ENCODE measurements at places on chromosomes 11 and 22.
A peak's percentile ranks its signal among the peaks of the same experiment; 100 is the strongest.

- no peak for DNase-seq
These were observed 10.7 kb upstream of the SEC14L6 start for GRCh38 chr22:30557243-30557642.

DNA sequence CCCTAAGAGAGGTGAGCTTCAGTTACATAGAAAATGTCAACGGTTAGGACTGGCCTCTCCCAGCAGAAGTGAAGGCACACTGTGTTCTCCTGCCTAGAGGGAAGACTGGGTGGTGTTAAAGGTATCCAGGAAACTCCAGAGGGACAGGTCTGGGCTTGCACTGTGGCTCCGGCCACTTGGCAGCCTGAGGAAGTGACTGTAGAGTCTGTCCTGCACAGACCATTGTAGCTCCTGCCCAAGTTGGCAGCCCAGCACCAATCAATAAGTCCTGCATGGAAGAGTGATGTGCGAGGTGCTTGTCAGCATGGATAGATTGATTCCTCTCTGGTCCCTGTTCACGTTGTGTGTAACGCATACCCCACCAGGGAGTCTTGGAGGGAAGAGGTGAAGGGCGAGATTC is 284.8 kb downstream of the TENM4 start:
- no peak for DNase-seq

- no peak for DNase-seq
These were observed 60.9 kb upstream of the USP47 start for GRCh38 chr11:11780858-11781257.

- DNase-seq: no peak
These were observed 64.7 kb downstream of the PACSIN2 start for GRCh38 chr22:42950281-42950680.

DNA sequence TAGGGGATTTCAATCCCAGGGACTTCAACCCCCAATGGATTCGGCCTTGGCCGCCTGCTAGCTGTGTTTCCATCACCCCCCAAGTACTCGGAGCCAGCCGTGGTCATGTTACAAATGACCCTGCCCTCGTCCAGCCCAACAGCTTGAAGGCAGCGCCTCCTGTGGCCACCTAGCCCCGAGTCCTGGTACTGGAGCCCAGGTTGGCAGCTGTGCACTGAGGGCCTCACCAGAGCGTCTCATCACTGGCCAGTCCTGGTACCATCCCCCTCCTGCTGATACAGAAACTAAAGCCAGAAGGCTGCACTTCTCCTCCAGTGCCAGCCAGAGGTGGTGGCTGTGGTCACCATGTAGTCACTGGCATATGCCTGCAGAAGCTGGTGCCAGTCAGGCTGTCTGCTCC is 44.9 kb upstream of the FADD start:
- DNase-seq: peak; percentile 24

DNA sequence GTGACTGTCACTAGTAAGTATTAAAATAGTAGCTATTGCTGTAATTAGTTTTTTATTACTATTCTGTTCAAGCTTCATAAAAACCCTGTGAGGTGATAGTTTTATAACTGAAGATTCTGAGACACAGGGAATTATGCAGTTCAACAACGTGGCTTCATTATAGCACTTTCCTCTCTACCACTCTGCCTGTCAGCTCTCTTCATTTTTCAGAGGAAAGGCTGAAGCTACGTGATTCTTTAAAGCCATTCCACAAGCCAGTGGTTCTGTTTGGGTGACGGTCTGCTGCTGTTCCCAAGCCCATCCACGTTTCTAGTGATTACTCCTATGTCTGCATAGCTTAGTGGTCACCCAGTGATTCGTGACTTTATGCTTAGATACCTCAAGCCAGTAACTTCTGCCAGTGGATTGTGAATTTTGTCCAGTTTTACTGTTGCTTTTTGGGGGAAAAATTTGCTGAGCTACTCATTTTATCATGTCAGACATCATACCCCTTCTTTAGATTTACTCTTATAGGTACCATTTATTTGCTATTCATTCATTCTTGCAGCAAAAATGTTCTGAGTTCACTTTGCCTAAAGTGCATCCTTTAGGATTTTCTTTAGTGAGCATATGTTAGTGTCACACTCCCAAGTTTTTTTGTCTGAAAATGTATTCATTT is 59.8 kb downstream of the UVRAG start:
- no peak for DNase-seq

DNA sequence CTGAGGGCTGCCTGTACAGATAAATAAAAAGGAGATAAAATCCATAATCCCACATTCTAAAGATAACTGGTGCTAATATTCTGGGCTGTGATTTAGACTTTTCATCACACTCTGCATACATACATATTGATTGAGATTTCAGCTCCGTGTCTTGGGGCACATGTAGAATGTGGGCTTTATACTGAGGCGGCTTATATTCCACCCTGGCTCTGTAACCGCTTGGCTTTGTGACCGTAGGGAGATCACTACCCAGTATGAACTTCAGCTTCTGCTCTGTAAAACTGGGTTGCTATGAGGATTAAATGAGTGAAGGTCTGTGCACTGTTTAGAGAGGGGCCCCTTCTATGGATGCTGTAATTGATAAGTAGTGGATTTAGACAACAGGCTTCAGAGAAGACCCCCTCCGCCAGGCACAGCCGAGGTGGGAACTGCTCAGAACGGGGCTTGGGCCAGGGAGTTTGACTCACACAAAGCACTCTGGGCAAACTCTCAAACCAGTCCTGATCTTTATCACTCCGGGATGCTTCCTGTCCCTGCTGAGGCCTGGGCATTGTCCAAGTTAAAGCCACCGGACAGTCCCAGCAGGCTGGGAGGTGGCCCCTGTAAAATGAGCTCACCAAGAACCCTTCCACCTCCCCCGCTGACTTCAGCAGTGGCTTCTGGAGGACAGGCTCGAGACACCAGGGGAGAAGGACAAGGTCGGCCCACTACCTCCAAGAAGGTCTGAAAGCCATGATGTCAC is 17.2 kb downstream of the KIAA1671 start:
- no peak for DNase-seq

DNA sequence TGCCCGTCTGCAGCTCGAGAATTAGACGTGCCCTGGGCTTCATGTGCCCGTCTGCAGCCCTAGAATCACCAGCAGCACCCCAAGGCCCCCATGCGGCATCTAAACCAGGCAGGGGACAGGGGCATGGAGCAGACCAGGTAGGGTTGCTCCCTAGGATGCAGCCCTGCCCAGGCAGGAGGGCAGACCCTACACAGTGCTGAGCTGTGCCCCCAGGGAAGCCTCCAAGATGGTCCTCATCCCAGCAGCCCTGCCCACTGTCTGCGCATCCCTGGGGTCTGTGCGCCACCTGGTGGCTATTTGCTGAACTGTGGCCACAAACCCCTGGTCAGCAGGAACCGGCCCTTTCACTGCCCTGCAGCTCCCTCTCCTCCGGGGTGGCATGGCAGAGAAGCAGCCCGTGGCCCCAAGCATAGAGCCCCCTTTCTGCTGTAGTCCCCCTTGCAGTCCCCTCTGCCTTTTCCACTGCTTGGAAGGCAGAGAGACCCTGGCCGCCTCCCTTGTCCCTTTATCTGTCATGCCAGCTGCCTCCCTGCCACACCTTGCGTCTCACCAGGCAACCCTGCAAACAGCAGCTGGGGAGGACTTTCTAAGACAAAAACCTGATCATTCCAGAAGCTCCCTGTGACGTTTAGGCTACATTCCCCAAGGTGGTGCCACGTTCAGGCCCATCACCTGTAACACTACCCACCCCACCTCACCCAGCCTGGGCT is 86.6 kb downstream of the KCNQ1 start:
- DNase-seq: peak; percentile 96

DNA sequence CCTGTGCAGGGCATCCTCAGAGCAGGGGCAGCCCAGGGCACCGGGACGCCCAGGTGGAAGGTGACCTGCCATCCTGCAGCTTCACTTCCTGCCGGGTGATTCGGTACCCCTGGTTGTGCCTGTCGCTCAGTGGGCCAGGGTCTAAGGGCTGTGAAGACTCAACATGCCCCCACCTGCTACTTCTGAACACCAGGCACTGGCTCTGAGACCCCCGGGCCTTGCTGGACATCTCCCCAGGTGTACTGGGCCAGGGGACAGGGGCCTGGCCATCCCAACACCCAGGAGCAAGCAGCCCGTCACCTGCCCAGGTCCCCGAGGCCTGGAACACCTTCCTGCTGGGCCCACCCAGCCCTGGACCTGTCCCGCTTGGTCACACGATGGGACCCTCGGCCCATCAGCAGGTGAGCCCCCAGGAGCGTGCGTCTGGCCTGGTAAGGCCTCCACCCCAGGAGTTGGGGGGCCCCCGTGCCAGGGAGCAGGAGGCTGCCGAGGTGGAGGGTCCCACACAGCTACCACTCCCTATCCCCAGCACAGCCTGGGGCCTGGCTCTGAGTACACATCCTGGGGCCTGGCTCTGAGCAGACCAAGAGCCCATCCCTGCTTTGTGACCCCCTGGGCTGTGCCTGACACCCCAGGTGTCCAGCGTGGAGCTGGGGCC is 3.9 kb upstream of the MUC5B start:
- no peak for DNase-seq

GRCh38 chr11:102882389-102883024 is 7.7 kb upstream of the MMP12 start:
- DNase-seq: no peak

GRCh38 chr11:57338142-57338541 is at the start of gene P2RX3:
TSS of gene P2RX3 (plus strand) at chr11:57338352. CDS start at chr11:57338551, 199 bp downstream.
- DNase-seq: no peak

DNA sequence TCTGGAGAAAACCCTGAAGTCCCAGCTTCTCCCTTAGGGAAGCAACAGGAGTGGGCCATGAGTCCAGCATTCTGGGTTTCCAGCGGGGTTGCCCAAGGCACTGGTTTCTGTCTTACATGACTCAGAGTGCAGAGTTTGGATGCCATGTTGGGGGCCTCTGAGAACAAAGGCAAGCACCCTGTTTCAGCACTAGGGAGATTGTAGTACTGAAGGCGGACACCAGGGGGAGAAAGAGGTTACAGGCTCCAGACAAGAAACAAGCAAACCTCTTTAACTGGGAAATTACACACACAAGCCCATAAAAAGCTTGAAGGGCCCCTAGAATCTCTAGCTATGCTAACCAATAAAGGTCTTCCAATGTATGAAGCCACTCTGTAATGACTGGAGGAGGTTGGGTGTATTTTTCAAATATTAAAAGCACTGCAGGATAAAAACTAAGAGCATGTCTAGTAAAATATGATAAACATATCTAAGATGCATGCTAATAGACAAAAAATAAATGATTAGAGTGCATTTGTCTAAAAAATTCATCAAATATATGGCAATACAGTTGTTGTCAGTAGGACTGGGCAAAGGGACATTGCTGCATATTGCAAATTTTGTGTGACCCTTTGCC is 7.1 kb downstream of the MS4A6E start:
- DNase-seq: peak; percentile 83

DNA sequence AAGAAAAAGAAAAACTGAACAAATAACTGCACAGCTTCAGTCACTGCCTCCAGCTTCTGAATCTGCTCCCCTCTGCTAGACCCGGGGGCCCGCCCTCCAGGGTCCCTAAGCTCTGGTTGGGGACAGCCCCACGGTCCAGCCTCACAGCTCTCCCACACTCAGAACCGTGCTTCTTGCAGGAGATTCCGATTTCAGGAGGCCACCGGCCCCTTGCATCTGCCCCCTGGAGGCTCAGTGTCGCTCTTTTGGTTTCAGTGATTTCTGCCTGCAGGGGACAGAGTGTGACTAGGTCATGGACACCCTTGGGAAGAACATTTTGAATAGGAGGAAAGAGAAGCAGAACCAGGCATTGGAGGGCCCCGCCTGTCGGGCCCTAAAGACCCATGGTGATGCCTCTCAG is 23.1 kb upstream of the RPS3 start:
- DNase-seq: no peak

DNA sequence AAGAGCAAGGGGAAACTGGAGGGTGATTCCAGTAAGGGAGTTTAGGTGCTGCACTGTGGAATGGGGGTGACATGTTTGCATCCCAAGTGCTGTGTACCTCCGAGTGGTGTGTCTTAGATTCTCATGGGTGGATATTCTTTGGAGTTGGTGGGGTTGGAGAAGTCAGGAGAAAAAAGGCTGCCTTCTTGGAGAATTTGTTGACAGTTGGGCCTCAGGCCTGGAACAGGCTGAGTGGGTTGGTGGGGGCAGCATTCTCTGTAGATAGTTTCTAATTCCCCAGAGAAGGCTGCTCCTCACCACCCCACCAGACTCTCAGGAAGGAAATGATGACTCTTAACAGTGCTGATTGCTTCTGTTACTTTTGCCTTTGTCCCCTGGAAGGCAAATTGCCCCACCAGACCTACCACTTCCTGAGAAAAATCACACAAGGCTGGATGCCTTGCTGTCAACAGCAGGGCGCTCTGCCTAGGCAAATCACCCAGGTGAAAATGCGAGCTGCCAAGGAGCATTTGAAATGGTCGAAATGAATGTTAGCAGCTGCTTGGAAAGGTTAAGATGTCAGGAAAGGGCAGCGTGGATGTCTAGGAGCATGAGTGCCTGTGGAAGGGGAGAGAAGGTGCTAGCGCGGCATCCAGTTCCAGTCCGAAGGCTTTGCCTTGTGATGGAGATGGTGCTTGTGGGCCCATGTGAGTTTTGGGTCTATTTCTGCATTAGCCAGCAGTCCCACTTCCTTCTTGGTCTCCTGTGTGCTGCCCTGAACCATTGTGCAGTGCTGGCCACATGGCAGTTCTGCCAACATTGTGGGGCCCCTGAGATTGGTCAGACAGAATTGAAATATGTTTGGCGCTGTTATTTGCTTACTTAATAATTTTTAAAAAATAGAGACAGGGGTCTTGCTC is 29.7 kb upstream of the SORL1-AS1 start:
- DNase-seq: no peak

DNA sequence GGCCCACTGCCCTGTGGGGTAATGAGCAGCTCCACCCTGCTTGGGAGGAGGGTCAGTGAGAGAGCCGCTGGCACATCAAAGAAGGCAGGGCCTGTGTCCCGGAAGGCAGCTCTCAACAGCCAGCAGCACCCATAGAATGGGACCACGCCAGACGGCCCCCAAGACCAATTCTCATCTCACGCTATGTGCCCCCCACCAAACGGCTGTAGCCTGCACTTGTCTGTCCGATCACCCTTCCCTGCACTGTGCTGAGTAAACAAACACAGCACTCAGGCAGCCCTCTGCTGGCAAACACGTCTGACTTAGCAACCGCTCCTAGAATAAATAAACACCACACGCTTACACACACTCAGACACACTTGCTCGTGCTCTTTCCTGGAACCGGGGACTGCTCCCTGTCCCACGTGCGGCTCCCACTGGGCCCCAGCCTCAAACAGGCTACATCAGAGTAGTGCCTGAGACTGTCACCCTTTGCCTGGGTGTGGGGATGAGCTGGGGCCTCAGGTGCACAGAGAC is 53.2 kb upstream of the CDON start:
- no peak for DNase-seq

DNA sequence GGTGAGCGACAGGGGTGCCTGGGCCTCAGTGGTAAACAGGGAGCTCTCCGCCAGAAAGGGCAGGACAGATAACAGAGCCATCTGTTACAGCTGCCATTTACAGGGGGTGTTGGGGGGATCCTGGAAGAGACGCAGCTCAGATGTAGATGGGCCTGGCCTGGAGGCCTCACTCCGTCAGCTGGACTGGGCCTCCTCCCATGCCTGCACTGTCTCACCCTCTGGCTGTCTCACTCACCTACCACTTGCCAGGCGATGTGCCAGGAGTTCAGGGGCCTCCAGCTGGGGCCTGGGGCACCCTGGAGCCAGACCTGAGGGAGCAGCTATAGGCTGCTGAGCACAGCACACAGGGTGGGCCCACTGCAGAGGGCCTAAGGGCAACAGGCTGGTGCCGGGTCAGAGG is 16.3 kb upstream of the SUSD2 start:
- no peak for DNase-seq

Measured in neural crest cell (in vitro differentiated cells).